ENCODE measurements at places on chromosomes 7 and 10.

- DNase-seq, result peak; percentile 10
Measured at GRCh38 chr7:128937647-128938543, at the start of gene IRF5. IRF5 (plus strand) TSS chr7:128937927; CDS start chr7:128942082, 4,155 bp downstream.

GRCh38 chr10:45460235-45460878 is 86.3 kb downstream of the ALOX5 start:
- DNase-seq, result no peak

DNA sequence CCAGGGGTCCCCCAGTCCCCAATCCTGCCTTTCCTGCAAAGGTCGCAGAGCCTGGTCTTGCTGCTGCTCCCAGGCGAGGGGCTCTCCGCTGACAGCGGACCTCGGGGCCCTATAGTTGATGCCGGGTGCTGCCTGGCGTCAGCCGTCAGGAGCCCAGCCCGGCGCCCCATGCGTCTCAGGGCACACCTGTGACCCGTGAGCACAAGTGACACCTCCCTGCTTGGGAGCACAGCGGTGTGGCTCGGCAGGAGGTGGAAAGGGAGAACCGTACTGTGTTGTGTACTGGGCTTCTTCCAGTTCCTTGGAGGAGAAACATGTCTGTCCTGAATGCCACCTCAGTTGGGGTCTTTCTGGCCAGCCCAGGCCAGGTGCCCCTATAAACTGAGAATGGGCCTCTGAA is 56.7 kb downstream of the LHPP start:
- no peak for DNase-seq

GRCh38 chr10:35417795-35418194 is 81.5 kb downstream of the CCNY start:
- no peak for DNase-seq

DNA sequence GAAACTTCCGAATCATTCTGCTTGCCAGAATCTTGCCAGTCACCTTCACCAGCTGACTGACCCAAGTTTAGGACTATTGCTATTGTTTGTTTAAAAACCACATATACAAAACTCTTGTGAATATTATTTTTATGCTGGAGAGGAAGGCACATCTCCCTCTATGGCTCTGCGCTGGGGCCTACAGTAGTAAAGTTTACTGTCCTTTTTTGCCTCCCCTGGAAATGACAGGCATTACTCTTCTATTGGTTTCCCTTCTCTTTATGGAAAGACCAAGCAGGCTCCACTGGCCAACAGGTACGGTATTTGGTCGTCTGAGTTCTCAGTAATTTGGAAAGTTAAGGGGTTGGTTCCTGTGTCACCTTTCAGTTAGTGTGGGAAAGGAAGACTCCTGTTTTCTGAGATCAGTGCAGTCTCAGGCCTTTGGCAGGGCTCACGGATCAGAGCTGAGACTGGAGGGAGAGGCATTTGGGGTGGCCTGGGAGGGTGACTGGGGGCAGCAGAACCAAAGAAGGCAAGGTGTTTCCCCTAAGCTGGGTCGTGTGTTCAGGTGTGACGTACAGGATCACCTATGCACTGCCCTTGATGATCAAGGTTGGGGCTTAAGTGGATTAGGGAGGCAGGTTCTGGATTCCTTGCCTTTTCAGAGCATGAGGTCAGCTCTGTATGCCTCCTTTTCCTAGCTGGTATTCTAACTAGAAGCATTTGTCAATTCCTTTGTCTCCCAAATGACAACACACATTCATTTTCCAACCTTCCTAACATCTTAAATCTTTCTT is 16.0 kb upstream of the KIF5B start:
- no peak for DNase-seq

DNA sequence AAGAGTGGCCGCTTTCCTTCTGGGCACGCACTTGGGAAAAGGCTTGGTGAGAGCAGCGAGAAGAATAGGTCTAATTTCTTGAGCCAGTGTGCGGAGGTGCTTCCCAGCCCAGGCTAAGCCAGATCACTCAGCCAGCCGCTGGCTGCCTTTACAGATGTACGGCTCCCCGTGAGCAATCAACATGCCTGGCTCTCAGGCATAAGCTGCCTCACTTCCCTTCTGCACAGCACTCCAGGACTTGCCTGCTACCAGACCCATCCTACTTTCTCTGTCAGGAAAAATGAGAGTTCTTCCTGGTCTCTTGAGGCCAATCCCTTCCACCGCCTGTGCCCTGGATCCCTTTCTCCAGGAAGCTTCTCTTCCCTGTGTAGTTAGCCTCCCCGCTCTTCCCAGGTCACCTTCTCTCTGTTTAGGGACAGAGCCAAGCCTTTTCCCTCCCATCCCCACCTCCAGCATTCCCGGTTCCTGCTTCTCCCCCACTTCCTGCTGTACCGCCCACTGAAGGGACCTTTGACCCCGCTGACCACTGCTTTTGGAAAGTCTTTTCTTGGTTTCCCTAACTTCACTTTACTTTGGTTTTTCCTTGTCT is 1.1 kb upstream of the ACTR3C start:
- DNase-seq, result peak; percentile 69

GRCh38 chr10:102418622-102419268 is at the start of gene PSD:
PSD (minus strand) TSS chr10:102418785; CDS start chr10:102417038, 1,747 bp downstream.
- DNase-seq, result peak; percentile 88

DNA sequence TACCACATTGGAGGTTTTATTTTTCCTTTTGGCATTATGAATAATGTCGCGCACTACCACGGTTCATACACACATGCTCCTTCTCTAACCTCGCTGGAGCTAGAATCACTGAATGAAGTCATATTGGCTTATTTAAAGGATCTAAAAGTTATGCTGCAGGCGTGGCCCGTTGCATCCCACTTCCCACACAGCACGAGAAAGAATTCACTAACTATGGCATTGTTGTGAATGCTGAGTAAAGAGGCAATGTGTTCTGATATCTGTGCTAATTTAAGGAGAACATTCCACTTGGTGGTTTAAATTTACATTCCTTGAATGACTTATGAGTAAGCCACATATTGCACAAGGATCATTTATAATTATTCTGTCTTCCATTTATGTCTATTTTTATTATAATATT is 20.7 kb downstream of the TCERG1L start:
- DNase-seq, result no peak

DNA sequence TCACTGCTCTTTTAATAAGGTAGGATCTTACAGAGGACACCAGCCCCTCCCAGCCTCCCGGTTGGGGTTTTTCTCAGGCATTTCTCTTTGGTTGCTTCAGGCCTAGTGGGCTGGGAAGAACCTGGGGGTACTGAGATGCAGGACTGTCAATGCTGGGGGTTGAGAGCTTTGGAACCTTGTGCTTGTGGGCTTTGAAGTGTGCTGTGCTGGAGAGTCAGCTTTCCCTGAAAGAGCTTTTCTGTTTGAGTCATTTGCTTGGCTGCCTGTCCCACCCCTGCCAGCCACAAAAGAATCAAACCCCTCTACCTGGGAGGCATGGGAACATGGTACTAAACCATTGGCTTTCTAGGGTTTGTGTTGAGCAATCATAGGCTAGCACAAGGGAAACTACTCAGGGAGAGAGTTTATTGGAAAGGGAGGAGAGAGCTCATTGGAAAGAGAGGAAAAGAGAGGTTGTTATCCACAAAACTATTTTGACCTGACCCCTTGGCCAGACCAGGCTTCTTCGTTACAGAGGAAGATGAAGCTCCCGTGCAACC is 1.4 kb downstream of the SCD start:
- no peak for DNase-seq

DNA sequence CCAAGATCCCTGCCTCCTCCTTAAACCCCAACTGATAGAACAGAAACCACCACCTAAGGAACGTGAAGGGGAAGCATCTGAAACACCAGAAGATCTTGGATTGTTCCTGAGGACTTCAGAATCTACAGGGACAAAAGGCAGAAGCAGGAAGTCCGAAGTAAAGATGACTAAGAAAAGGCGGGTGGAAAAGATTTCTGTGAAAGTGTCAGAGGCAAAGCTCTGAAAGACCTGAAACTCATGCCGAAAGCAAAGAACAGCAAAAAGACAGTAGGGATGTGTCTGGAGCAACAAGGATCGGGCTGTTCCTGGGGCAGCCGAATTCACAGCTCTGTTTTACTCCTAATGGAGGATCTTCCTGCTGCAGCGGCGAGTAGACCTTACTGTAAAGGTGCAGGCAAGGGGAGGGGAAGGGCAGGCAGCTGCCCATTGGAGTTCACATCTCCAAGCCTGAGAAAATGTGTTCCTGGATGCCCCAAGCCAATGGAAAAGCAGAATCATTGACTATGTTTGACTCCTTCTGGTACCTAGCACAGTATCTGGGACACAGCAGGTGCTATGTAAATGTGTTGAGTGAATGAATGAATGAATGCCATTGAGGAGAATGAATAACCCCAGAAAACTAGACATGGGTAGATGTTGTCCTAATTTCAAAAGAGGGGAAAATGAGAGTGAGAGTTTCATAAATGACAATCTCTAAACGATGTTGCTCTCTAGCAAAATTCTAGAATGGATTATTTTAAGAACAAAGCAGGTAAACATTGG is 40.4 kb downstream of the PDIA4 start:
- no peak for DNase-seq

GRCh38 chr10:44952779-44953231 is 6.8 kb upstream of the RASSF4 start:
- no peak for DNase-seq

- DNase-seq, result no peak
Measured at GRCh38 chr10:7038416-7038815, 372.4 kb downstream of the SFMBT2 start.

DNA sequence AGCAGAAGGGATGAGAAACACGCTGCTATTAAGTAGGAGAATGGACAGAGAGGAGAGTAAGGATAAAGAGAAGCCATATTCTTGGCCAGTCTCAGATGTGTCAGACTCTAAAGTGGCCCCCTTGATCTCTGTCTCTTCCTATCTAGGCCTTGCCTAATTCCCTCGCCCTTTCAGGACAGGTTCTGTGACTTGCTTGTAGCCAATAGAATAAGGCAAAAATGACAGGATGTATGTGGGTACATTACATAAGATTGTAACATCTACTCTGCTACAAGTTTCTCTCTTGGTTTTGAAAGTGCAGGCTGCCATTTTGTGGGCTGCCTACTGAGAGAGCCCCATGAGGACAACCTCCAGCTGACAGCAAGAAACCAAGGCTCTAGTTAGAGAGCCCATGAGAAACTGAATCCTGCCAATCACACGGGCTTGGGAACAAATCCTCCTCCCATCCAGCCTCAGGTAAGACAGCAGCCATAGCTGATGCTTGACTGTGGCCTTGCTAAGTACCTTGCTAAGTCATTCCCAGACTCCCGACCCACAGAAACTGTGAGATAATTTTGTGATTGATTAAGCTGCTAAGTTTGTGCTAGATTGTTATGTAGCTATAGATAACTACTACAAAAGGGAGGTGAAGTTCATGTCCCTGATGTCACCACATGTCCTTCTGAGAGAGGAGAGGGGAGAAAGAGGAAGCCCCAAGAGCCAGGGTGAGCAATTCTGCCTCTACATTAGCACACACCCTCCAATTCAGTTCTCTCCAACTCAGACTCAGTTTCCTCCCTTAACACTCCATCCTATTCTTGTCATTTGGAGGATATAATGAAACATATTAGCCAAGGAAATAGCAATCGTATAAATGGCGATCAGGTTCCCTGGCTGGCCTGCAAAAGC is 185.5 kb downstream of the SGMS1 start:
- DNase-seq, result no peak

- no peak for DNase-seq
Measured at GRCh38 chr7:15626041-15626440, 60.4 kb downstream of the MEOX2 start.

GRCh38 chr7:95646350-95646749 is 50.0 kb upstream of the PDK4 start:
- peak; percentile 29 for DNase-seq

- DNase-seq, result no peak
Measured at GRCh38 chr10:128981881-128982615, 485.0 kb upstream of the MGMT start.

GRCh38 chr10:17065273-17065672 is 64.3 kb downstream of the CUBN start:
- DNase-seq, result no peak

DNA sequence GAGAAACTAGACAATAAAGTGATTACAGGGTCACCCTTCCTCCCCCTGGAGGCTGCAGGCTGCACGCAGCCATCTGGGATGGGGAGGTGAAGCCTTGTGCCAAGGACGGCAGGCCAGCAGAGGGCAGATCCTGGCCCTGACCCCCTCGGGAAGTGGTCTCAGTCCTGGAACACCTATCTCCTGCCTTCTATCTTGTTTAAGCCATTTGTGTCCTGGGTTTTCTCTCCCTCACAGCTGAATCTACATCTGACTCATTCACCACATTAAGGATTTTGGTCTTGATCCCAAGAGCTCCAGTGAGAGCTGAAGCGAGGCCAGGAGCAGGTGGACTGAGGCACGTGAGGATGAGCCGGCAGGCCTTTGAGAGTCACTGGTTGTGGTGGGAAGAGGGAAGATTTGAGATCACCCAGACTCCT is 16.4 kb upstream of the PARP12 start:
- peak; percentile 16 for DNase-seq

DNA sequence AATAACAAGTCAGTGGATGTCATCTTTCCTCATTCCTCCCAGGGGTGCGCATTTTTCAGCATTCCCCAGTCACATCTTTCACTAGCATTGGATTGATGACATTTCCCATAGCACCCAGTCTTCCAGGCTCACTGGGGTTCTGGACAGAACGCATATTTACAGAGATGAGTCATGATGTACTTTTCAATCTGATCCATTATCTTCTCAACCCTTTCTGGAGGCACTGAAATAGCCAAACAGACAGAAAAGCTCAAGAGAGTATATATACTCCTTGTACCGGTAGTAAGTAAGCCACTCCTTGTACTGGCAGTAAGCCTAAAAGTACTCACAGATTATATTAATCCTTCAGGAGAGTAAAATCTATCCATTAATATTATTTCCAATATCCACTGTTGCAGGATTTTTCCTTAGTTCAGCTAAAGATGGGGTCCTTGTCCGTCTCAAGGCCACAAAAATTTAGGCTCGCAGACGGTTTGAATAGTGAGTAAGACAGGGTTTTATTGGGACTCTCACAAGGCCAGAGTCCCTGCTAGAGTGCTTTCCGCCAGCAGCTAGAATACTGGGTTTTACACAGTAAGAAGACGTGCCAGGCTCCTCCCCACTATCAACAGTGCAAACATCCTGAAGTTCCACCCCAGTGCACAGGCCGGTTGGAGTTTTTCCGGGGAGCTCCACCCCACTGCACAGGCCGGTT is 60.8 kb downstream of the MDH2 start:
- DNase-seq, result no peak

DNA sequence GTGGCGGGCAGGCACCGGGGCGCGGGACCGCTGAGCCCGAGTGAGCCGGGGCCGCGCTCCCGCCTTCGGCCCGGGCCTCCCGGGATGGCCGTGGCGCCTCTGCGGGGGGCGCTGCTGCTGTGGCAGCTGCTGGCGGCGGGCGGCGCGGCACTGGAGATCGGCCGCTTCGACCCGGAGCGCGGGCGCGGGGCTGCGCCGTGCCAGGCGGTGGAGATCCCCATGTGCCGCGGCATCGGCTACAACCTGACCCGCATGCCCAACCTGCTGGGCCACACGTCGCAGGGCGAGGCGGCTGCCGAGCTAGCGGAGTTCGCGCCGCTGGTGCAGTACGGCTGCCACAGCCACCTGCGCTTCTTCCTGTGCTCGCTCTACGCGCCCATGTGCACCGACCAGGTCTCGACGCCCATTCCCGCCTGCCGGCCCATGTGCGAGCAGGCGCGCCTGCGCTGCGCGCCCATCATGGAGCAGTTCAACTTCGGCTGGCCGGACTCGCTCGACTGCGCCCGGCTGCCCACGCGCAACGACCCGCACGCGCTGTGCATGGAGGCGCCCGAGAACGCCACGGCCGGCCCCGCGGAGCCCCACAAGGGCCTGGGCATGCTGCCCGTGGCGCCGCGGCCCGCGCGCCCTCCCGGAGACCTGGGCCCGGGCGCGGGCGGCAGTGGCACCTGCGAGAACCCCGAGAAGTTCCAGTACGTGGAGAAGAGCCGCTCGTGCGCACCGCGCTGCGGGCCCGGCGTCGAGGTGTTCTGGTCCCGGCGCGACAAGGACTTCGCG is 534 bp downstream of the FZD9 start:
- peak; percentile 53 for DNase-seq
